Peyer's patch (tissue), 4 donors: ENCODE measurements at places on chromosomes 5 and 9. TPM values are rescaled to one million over a fixed set of nuclear protein-coding genes. Genes with fewer than 3 reads are reported as not detected.

The ANGPTL2 gene
- total RNA-seq, result 2.8 TPM

The HRCT1 gene
- 32.6 TPM for total RNA-seq

The ANKRD31 gene
- 0.19 TPM for total RNA-seq

The HOMER1 gene
- total RNA-seq, result 1.2 TPM

The BNC2 gene
- 7.5 TPM for total RNA-seq

The LHFPL2 gene
- 62.1 TPM for total RNA-seq

The TAF1L gene
- total RNA-seq, result 0.19 TPM

DNA sequence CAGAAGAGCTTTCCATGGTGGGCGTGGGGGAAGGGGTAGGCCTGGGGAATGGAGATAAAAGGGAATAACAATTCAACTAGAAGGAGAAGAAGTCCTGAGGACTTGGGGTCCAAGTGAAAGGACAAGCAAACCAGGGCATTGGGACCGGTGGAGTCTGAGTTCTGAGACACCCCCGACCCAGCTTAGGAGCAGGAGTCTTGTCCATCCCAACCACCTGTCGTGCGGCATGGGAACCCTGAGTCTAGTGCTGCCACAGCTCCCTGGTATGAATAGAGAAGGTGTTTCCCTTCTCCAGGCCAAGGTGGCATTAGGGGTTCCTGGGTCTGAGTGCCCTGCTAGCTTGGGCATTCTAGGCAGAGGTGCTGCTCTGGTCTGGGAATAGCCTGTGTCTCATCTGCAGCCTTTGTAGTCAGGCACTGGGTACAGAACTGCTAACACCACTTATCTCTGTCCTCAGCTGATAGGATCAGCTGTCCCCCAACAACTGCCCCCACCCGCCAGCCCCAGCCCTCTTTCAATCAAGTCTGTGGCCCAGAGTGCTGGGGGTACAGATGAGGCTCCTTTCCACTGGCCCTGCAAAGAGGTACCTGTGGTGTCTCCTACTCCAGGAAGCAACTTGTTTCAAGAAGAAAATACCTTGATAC is 9.9 kb downstream of the HNRNPAB start:
- DNase-seq, result no peak

DNA sequence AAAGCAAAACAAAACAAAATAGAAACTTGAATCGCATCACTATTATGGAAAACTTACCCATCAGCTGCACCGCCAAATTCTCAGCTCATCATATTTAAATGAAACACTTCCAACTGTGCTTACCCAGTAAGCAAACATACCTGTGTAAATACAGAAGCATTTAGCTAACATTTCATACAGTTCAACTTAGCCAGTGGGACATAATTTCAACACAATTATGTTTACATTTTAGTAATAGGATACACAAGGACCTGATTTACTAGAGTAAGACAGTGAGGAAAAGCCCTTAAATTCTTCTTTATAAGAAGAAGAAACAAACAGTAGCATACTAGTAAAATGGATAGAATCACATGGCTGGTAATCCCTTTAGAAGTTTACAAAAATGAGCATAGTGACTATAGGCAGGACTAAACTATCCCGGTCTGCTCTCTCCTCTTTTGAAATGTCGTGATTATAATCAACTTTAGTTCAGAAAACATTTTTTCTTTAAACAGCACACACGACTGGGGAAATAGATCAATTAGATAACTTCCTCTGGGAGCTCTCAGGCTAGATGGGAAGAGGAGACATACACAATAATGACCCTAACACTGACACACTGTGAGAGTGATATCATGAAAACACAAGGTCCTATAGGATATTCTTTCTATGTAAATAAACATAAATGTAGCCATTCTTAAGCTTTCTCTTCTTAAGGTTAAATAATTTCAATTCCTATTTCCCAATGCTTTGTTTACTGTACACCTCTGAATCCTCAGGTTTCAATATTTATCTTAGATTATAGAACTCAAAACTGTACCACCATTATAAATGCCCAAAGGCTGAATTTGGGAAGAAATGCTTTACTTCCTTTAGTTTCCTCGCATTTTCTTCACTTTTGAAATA is 15.9 kb upstream of the CDC20B start:
- no peak for DNase-seq

DNA sequence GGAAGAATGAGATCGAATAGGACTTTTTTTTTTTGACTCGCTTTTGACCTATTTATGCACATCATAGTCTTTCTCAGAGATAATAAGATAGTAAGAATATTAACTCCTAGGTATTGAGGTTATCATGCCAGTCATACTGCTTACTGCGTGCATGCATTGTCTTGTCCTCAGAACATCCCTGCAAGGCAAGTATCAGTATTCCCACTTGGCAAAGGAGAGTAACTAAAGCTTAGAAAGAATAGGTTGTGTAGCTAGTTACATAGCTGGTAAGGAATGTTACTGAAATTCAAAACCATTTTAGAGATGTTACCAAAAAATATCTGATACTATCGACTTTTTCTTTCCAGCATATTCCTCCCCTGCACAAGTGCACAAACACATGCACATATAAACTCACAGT is 296.1 kb upstream of the CLINT1 start:
- no peak for DNase-seq

DNA sequence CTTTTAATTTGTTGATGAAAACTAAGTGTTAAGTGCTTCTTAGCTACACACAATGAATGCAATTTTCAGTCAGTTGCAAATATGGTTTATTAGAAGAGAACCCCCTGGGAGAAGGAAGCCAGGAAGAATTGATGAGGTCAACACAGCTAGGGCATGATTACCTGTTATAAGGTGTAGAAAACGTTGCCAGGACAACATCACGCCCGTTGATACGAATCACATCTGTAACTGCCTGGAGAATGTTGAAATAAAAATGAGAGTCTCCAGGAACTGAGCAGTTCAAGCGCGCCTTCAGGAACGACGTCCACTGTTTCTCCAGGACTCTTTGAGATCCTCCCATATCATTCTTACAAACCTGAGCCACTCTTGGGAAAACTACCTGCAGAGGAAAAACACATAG is 88.0 kb downstream of the SEMA6A start:
- no peak for DNase-seq

DNA sequence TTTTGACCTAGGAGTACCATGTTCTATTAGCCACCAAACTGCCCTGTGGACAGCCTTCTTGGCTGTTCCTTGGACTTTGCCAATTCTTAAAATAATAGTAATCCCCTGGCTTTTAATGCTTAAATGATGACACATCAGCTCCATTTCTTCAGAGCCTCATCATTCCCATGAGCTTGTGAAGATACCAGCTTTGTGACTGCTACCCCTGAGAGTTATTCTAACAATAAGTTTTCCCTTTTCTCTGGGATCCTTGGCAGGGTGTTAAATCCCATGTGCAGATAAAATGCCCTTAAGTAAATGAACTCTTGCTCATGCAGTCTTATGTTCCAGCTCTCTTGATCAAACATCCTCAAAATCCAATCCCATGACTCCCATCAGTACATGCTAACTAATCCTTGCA is 415.3 kb downstream of the CETN3 start:
- DNase-seq, result no peak

GRCh38 chr5:149654231-149654630 is 72.9 kb downstream of the ARHGEF37 start:
- DNase-seq, result no peak

DNA sequence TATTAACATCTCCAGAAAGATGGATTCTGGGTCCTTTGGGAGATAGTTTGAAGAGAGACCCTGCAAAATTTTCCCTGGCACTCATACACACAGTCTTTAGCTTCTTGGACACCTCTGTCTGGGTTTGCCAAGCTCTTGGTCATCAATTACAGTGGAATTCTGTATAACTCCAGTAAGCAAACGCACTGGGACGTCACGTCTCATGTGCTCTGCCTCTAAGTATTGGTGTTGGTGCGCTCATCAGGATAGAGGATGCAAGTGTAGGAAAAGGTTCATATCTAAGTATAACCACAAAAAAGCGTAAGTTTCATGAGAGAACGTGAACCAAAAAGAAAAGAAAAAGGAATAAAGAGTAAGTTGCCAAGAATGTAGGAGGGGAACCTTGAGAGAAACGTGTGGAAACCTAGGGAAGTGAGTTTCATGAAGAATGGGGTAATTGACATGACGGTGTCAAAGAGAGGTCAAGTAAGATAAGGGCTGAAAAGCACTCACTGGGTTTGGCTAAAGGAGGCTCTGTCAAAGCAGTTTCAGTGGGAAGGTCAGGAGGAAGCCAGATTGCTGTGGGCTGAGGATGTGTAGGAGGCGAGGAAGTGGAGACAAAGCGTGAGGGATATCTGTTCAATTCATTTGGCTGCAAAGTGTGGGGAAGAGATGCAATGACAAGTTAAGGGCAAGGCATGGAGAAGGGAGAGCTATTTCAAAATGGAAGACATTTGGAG is 92.7 kb downstream of the RAD23B start:
- DNase-seq, result no peak

- DNase-seq, result no peak
These were observed 1.6 kb downstream of the SLC22A4 start for GRCh38 chr5:132295505-132296411.

- no peak for DNase-seq
These were observed 44.2 kb upstream of the COL15A1 start for GRCh38 chr9:98899408-98900056.

- no peak for DNase-seq
These were observed 301.2 kb downstream of the KIAA0825 start for GRCh38 chr5:94316916-94317838.

DNA sequence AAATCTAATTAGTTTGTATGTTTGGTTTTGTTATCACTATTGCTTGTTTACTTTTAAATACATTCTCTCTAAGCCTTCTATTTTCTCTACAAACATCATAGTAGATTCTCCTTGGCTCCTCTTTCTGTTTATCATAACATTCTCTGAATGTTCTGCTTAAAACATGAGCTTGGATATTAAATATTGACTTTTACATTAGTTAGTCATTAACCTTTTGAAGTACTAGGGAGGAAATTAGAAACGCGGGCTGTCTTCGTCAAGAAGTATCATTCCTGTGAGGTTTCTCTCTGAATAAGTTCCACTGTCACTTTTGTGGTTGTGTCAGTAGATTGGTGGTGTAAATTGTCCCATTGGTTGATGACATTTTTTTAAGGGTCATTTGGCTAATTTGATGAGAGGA is 821.5 kb downstream of the EFNA5 start:
- no peak for DNase-seq

DNA sequence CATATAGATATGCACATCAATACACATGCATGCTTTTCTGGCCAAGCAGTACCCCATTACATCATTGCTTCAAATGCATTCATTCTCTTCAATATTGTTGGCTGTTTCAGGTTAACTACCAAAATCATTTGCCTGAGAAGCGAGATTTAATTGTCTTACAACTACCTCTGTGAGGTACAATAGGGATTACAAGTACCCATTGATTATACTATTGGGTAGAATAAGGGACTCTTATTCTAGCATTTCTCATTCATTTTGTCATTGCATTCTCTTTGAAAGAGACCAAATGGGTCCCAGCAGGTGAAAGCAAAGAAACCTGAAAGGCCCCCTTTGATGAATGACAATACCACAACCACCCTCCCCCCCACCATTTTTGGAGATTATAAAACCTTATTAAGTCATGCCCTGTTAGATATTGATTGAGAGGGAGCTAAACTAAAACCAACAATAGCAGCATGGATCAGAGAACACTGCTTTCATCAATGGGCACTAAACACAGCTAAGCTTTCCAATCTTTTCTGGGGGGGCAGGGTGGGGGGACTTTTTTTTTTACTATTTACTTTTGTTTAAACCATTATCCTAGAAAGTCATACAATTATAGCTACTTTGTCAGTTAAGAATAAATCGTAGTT is 375.0 kb upstream of the CCNH start:
- no peak for DNase-seq

DNA sequence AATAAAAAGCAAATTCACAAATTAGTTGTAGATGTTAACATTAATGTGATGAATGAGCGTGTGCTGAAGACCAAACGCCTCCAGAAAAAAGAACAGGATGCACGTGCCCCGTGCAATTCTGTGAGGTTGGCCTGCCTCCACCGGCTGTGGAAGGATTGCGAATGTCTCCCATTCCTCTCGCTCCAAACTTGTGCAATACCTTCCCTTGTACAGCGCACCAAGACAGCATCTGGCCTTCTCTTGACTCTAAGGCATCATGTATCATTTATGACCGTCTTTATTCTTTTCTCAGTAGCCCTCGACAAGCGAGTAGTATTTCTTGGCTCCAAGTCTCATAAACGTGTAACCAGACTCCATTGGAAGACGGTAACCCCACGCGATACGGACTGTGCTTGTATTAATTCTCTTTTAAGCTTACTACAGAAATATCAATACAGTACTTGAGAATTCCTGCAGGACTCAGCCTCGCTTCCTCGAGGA is 1.5 kb upstream of the TESK1 start:
- peak; percentile 79 for DNase-seq

DNA sequence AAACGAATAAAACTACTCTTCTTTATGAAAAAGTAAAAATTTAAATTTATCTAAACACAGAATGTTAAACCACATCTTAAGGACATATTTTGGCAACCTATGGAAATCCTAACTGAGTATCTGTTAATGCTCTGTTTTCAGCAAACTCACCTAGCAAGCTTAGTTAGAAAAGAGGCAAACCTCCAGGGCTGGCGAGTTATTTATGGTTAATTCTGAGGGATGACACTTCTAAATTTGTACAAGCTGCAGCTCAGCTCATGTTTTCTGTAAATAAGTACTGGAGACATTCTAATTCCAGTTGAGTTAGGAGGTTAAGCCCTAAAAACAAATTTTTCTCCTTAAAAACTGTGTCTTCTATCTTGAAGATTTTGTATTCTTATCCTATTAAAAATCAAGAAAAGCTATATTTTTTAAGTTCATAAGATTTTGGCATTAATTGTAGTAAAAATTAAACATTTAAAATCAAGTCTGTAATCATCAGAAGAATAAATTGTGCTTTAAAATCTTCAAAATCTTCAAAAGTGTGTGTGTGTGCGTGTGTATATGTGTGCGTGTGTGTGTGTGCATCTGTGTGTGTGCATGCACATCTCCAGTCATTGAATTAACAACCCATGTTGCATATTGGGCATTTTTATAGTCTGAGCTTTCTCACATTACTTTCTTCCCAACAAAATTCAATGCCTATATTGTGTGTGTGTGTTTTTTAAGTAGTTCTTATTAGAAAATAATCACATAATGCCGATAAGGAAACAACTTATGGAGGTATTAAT is 127.8 kb downstream of the CCDC192 start:
- DNase-seq, result no peak

- DNase-seq, result no peak
These were observed 24.3 kb downstream of the FBXO38 start for GRCh38 chr5:148408092-148408491.
